Activated naive CD4-positive, alpha-beta T cell treated with anti-CD3 and anti-CD28 coated beads, Interleukin-2, amount 10 ng/mL, durations not matched to agents 7 days and 5 days (primary cell): ENCODE measurements at places on chromosomes 5 and 9.

DNA sequence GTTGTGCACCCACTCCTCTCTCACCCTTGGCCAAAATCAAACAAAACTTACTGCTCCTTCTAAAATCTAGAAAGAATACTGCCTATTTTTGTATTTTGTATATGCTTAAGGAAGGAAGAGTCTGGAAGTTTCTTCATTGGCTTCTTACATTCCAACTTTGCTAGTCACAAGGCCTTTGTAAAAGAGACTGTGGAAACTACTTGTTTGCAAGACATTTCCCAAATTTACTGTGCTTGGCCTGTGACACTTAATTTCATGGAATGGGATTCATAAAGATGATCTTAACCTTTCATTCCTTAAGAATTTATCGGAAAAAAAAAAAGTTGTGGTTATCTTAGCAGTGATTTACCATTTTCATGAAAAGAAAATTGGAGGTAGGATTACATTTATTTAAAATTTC is 208.9 kb downstream of the VPS13A start:
- no peaks in the 10 kb centered on the region for H3K4me1 ChIP-seq
- no peaks in the 10 kb centered on the region for H3K27me3 ChIP-seq
- H3K36me3 ChIP-seq = peaks cover 4% of the 10 kb centered on the region
- no peak for DNase-seq

DNA sequence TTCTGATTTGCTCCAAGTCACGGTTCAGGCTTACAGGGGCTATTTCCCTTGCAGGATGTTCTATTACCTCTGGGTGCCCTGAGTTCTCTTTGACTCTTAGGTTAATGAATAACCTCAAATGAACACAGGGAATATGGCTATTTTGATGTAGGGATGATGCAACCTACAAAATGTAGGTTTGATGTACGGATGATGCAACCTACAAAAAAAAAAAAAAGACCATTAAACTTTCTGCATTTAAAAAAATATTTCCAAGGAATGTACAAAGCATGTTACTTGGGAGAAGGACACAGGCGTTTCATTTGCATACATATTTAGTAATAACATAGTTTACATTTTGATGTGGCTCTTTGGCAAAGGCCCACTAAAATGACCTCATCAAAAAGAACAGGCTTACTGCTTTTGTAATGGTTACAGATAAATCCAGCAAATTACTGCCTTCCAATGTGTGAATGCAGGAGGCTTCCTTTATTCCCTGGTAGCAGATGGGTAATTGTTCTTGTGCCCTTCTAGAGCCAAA is 36.3 kb downstream of the ZNF474 start:
- no peak overlapping the region for H3K27ac ChIP-seq
- no peak for DNase-seq
- H3K4me3 ChIP-seq = no peak overlapping the region
- no peaks in the 10 kb centered on the region for H3K27me3 ChIP-seq
- no peaks in the 10 kb centered on the region for H3K4me1 ChIP-seq
- H3K36me3 ChIP-seq = no peaks in the 10 kb centered on the region

DNA sequence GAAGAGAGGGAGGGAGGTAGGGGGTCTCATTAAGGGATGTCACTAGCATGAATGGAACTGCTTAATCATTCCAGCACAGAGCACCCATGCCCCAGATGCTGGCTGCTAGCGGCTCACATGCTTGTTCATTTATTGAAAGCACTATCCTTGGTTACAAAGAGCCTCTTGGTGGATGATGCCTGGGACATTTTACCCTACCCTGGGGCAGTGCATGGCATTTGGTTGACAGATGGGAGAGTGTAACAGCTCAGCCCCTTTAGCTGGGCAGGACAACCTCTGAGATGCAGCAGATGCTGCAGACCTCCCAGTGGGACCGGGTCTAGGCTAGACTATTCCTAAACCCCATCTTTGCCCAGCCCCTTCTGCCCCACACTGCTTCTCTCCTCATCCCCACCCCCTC is 46.9 kb upstream of the TCERG1 start:
- no peak for DNase-seq
- H3K27ac ChIP-seq = no peak overlapping the region
- H3K4me1 ChIP-seq = no peaks in the 10 kb centered on the region
- H3K36me3 ChIP-seq = no peaks in the 10 kb centered on the region
- H3K4me3 ChIP-seq = no peak overlapping the region
- peaks cover 24% of the 10 kb centered on the region for H3K27me3 ChIP-seq

GRCh38 chr5:164090358-164090757 is 584.9 kb downstream of the MAT2B start:
- no peaks in the 10 kb centered on the region for H3K4me1 ChIP-seq
- DNase-seq = no peak
- H3K27me3 ChIP-seq = no peaks in the 10 kb centered on the region
- H3K27ac ChIP-seq = no peak overlapping the region
- H3K4me3 ChIP-seq = no peak overlapping the region
- H3K36me3 ChIP-seq = no peaks in the 10 kb centered on the region

DNA sequence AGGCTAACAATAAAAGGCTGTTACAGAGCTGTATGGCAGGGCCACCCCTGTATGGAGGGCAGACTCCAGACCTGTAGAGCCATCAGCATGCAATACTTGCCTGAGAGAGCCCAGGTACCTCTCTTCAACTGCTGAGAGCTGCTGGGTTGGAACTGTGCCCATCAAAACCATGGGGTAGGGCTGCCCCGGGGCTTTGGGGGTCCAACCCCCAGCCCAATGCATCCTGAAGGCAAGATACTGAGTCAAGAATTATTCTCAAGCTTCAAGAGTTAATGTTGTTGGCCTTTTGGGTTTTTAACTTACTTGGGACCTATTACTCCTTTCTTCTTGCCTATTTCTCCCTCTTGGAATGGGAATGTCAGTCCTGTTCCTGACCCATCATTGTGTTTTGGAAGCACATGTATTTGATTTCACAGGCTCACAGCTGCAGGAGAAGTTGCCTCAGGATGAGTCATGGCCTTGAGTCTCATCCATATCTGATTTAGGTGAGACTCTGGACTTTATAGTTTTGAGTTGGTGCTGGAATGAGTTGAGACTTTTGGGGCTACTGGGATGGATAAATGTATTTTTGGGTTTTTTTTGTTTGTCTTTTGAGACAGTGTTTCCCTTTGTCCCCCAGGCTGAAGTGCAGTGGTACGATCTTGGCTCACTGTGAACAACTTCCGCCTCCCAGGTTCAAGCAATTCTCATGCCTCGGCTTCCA is 21.0 kb upstream of the CDK7 start:
- no peak for DNase-seq
- no peaks in the 10 kb centered on the region for H3K27me3 ChIP-seq
- H3K27ac ChIP-seq = no peak overlapping the region

DNA sequence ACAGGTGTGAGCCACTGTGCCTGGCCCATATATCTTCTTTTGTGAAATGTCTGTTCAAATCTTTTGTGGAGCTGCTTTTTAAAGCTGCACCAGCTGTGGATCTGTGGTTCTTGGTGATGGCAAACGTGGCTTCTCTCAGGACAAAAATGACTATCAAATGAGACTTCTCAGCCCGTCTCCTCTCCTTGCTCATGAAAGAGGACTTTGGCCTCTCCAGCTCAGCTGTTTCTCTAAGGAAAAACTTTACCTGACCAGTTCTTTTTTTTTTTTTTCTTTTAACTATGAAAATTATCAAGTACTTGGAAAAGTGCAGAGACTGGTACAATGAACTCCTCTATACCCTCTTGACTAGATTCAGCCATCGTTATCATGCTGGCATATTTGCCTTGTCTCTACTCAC is 44.8 kb downstream of the RALGPS1 start:
- no peak for DNase-seq
- H3K27me3 ChIP-seq = peaks cover 46% of the 10 kb centered on the region
- H3K4me3 ChIP-seq = no peak overlapping the region

DNA sequence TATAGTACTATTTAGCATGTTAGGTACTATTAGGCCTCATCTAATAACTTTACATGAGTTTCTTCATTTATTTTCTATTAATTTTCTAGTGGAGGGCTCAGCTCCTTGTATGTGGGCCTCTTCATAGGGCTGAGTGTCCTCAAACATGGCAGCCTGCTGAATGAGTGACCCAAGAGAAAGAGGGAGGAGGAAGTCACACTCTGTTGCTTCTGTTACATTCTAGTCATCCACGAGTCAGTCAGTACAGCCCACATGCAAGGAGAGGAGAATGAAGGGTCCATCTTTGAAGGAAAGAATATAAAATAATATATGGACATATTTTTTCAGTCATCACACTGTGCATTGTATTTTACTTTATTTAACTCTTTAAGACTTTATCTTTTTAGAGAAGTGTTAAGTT is 66.6 kb upstream of the NR3C1 start:
- H3K27me3 ChIP-seq = peaks cover 10% of the 10 kb centered on the region
- no peak overlapping the region for H3K4me3 ChIP-seq
- no peaks in the 10 kb centered on the region for H3K36me3 ChIP-seq
- no peak for DNase-seq
- no peak overlapping the region for H3K27ac ChIP-seq

DNA sequence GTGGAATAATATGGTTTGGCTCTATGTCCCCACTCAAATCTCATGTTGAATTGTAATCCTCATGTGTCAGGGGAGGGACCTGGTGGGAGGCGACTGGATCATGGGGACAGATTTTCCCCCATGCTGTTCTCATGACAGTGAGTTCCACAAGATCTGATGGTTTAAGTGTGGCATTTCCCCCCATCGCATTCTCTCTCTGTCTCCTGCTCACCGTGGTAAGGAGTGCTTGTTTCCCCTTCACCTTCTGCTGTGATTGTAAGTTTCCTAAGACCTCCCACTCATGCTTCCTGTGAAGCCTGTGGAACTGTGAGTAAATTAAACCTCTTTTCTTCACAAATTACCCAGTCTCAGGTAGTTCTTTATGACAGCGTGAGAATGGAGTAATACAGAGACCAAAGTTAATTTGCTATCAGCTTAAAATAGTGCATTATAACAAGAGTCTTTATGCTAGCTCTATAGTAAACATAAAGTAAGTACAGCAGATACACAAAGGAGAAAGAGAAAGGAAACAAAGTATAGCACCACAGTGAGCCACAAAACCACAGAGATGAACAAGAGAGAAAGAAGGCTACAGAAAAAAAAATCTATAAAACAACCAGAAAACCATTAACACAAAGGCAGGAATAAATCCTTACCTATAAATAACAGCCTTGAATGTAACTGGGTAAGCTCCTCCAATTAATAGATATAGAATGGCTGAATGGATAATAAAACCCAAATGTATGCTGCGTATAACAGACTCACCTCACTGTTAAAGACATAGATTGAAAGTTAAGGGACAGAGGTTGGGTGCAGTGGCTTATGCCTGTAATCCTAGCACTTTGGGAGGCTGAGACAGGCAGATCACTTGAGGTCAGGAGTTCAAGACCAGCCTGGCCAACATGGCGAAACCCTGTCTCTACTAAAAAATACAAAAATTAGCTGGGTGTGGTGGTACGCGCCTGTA is 39.7 kb downstream of the RAPGEF6 start:
- H3K36me3 ChIP-seq = peaks cover 39% of the 10 kb centered on the region
- H3K4me1 ChIP-seq = peaks cover 46% of the 10 kb centered on the region
- no peaks in the 10 kb centered on the region for H3K27me3 ChIP-seq
- peak overlapping the region; percentile 80 for H3K27ac ChIP-seq
- H3K4me3 ChIP-seq = peak overlapping the region; percentile 43

DNA sequence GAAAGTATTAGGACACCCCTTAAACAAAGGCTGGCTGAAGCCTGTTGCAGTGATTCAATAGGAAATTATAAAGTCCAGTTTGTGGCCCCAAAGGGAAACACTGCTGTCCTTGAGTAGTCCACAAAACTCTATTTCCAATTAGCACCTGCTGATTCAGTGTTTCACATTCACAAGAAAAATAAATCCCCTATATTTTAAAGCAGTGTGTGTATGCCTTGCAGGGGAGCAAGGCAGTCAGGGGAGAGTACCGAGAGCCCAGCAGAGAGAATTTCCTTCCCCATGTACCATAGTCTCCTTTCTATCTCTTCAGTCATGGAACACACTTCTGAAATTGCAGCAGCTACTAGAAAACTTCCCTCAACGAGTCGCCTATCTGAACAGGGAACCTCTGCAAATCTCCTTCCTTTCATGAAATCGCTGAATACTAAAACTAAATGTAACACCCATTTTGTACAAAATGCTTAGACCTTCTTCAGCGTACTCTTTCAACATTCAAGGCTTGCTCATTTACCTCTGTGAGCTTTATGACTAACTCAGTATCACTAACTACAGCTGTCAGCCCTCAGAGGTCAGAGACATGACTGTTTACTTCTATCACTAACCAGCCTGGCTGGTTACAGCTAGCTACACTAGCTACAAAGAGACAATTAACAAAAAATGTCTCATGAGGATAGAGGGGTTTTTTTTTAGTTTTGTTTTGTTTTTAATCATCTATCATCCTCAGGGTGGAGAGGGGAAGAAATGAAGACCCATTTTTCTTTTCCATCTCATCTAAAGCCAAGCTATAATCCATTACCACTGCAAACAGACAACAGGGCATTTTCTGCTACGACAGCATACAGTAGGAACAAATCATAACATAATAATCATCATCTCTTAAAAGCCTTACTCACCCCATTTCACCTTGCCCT is 188.7 kb downstream of the EBF1 start:
- H3K36me3 ChIP-seq = no peaks in the 10 kb centered on the region
- no peaks in the 10 kb centered on the region for H3K4me1 ChIP-seq
- no peak overlapping the region for H3K4me3 ChIP-seq
- DNase-seq = no peak
- no peak overlapping the region for H3K27ac ChIP-seq

DNA sequence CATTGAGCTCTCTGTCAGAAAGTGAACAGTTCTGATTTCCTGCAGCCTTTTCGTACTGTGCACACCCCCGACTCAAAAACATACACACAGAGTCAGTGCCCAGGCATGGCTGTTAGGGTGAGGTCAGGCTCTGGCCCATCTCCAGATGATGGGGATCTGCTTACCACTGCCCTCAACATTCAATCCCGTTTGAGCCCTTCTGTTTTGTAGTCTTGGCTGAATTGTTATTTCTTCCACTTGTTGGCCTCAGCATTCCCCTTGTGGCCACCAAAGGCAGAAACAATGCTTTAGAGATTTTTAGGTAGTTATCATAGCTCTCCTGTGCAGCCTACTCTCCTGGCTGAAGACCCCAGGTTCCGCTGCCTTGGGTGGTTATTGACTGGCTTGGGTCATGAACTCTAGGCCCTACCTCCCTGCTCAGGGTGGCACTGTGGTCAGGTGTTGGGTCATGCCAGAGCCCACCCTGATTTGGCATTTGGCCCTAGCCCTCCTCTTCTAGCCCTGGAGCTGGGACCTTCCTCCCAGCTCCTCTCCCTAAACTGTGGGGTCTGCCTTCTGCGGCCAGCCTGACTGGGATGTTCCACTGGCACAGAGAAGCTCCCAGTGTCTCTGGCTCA is 7.8 kb upstream of the MYOZ3 start:
- H3K27me3 ChIP-seq = peaks cover 12% of the 10 kb centered on the region
- H3K36me3 ChIP-seq = no peaks in the 10 kb centered on the region
- no peak overlapping the region for H3K27ac ChIP-seq
- H3K4me3 ChIP-seq = no peak overlapping the region

GRCh38 chr9:124693403-124693802 is 77.7 kb downstream of the NR6A1 start:
- no peaks in the 10 kb centered on the region for H3K36me3 ChIP-seq
- DNase-seq = no peak
- peaks cover 4% of the 10 kb centered on the region for H3K27me3 ChIP-seq
- no peak overlapping the region for H3K27ac ChIP-seq
